ENCODE measurements at places on chromosomes 7 and 10.

GRCh38 chr10:22054961-22055360 is 51.4 kb upstream of the DNAJC1 start:
- no peak for DNase-seq

DNA sequence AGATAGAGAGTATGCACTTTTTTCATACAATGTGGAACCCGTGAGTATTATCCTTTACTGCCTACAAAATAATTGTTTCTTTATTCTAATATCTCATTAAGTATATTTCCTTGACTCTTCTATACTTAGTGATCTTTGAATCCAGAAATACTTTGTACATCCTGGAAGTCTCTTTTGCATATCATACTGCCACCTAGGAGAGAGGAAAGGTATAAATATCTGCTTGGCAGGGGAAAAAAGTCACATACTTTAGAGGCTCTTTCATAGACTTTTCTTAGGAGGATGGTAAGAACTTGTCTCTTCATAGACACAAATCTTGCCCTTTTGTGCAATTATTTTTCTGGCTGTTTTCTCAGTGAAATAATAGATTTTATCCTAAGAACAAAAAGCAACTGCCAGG is 436.0 kb downstream of the PAXIP1 start:
- DNase-seq = no peak

- DNase-seq = no peak
Measured at GRCh38 chr7:109745677-109746410, 1176.2 kb downstream of the DNAJB9 start.

DNA sequence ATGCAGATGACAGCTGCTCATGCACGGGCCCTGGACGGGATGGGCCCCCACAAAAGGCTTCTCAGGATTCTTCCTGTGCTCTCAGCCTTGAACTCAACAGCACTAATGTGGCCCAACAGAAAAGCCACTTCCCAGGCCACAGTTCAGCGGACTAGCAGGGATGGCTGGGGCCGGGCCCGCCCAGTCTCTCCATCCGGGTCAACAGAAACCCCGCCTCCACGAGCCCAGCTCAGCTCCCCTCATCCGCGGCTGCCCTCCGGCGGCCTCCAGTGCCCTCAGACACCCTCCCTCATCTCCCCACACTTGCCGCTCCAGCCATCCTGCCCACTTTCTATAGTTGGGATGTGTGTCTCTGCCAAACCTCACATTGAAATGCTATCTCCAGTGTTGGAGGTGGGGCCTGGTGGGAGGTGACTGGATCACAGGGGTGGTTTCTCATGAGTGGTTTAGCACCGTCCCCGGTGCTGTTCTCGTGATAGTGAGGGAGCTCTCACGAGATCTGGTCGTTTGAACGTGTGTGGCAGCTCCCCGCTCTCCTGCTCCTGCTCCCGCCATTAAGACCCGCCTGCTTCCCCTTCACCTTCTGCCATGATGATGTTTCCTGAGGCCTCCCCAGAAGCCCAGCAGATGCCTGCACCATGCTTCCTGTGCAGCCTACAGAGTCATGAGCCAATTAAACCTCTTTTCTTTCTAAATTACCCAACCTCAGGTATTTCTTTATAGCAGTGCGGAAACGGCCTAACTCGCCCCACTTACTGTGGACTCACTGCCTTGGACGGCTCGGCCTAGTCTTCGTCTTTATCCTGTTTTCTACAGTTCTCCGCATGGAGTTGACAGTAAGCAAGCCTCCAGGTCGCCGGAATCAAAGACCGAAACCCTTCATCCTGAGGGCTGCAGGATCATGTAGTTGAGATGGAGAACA is 169.9 kb upstream of the RNF32 start:
- no peak for DNase-seq

GRCh38 chr7:48011951-48012350 is 17.0 kb downstream of the SUN3 start:
- no peak for DNase-seq

- DNase-seq = no peak
Measured at GRCh38 chr10:111113961-111114757, 37.3 kb downstream of the ADRA2A start.

DNA sequence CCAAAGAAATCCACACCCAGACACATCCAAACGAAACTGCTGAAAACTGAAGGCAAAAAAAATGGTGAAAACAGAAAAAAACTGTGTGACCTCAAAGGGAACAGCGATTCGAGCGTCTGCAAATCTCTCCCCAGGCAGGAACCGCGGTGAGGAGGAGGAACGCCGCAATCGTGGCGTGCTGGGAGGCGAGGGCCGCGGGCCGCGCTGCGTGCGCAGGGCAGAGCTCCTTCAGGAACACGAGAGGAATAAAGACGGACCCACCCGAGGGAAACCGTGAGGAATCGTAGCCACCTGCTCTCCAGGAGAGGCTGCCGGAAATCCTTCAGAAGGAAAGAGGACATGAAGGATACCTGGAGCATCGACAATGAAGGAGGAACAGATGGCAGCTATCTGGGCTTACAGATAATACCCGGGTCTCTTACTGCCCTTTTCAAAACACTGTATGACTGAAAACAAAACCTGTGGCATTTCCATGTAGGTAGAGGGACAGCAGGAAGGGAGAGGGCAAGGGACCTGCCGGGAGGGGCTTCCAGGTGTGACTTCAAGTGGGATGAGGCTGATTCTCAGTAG is 266.0 kb downstream of the MAD1L1 start:
- peak; percentile 59 for DNase-seq

- DNase-seq = no peak
Measured at GRCh38 chr7:139908792-139909191, 79.7 kb downstream of the TBXAS1 start.

DNA sequence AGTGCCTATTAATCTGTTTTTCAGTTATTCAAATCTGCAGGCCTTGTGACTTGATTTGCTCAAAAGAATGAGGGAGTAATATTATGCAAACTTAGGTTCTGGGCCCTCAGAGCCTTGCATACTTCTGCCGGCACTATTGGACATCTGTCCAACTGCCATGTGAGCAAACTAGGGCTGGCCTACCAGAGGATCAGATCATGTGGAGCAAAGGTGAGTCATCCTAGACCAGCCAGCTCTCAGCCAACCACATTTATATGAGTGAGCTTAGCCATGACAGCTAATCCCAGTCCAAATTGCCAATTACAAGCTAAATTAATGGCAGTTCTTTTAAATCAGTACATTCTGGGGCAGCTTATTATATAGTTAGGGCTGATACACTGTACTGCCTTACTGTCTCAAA is 69.6 kb downstream of the SDHAF3 start:
- DNase-seq = no peak

- no peak for DNase-seq
Measured at GRCh38 chr10:84543948-84544347, 215.6 kb downstream of the CCSER2 start.

Measured in SHP77 (cell line).